ENCODE measurements at places on chromosomes 7 and 10.

- no peak for DNase-seq
Observed at GRCh38 chr7:83588602-83589240, 60.2 kb downstream of the SEMA3E start.

DNA sequence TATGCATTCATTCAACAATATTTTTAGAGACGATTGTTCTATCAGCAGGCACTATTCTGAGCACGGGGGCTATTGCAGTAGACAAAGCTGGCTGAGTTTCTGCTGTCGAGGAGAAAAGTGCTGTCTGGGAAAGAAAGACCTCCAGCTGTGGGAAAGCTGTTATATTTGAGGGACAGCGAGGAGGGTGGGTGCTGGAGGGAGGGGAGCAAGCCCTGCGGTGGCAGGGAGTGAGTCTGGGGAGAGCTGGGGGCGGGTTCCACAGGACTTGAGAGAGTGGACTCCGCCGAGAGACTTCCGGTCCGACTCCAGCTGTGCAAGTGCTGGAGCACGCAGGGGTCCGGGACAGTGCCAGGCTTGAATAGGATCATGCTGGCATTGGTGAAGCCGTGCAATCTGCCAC, 602.1 kb upstream of the FOXK1 start:
- DNase-seq = no peak

- DNase-seq = no peak
Observed at GRCh38 chr10:12538491-12538995, 189.2 kb downstream of the CAMK1D start.

DNA sequence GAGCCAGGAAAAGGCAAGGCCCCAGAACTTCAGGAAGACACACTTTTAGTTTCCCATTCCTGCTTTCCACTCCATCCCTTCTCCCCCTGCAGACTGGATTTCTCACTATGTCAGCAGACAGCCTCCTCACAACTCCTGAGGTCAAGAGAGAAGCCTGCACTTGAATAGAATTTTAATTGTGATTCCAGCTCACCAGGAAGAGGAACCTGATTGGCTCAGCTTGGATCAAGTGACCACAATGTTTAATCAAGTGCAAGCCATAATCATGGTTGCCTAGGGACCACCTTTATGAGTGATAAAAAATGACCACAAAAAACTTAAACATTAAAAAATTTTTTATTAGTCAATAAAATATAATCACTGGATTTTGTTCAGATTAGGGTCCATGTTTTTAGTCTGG, 244.7 kb upstream of the RHOBTB1 start:
- DNase-seq = no peak

DNA sequence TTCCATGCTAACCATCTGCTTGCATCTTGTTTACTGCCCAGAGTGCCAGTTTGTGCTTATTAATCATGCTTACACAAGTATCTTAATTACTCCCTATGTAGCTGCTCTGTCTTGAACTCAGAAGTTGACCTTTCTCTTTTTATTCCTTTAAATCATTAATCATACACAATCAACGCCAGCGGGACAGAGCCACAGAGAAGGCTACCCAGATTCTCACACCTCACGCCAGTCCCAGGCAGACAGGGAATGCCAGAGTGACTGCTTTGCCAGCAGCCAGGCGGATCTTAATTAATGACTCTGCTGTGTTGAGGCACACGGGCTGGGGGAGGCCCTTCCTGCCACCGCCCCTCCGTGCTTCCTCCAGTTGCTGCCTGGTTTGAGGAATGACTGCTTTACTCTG, 229.4 kb downstream of the LRMDA start:
- DNase-seq = no peak

GRCh38 chr10:94217411-94217810, 145.3 kb downstream of the NOC3L start:
- no peak for DNase-seq

DNA sequence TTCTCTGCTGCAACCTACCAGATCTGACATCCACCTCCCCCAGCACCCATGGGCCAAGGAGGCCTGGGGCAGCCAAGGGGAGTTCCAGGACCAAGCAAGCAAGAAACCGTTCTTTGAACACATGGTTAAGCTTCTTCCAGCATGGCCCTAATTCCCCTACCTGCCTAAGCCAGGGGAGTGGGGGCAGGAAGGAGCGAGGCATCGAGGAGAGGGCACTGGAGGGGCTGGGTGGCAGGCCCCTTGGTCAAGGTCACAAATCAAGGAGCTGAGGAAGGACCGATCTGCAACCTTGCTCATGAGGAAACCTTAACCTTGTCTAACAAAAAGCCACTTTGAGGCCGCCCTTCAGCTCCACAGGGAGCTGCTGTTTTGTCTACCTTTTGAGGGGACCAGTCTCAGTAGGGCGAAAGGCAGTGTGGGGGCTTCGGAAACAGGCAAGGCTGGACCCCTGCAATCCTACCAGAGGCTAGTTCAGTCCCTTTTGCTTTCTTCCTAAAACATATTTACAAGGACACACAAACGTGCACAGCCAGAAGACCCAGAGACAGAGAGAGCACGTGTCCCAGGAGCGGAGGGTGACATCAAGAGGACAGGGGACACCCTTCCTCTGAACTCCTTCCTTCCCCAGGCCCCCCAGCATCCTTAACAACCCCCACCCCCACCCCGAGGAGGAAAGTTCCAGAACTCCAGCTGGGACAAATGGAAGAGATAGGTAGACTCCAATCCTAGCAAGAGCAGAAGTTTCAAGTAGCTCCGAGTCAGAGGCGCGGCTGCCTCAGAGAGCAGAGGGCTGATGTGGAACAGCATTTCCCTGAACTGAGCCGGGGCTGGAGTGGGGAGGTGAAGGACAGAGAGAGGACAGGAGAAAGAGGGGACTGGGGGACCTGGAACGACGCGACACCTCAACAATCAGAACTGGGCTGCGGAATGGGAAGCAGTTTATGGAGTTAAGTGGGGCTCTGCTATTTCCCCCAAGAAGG, 28.2 kb downstream of the SPOCK2 start:
- DNase-seq = no peak

DNA sequence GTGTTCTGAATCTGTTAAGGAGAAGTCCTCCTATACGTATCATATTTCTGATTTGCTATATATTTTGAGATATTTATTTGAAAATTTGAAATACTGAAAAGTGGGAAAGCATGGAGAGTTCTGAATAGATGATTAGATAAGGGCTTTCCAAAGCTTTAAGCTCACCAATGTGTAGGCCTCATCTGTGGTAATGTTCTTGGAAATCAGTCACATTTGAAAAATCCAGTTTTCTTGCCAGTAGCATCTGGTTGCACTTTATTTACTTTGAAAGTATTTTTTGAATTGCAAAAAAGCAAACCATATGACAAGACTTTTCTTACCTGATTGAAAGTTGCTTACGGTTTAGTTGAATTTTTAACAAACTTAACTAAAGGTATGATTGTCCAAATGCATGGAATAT, 21.7 kb downstream of the ADD3 start:
- no peak for DNase-seq

DNA sequence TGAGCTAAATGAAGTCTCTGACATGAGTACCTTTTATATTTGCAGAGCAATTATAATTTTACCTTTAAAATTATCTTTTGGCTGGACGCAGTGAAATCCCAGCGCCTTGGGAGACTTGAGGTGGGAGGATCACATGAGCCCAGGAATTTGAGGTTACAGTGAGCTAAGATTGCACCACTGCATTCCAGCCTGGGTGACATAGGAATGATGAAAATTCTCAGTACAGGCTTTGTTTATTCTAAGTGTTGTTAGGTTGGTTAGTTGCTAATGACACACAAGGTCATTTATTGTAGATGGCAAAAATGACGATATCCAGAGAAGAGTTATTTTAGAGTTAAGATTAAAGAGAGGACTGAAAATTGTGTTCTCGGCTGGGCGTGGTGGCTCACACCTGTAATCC, 87.6 kb downstream of the XRCC2 start:
- no peak for DNase-seq

GRCh38 chr7:137996871-137997270, 5.0 kb downstream of the CREB3L2 start:
- no peak for DNase-seq

- DNase-seq = no peak
Observed at GRCh38 chr10:53006663-53007526, 234.3 kb upstream of the MBL2 start.

DNA sequence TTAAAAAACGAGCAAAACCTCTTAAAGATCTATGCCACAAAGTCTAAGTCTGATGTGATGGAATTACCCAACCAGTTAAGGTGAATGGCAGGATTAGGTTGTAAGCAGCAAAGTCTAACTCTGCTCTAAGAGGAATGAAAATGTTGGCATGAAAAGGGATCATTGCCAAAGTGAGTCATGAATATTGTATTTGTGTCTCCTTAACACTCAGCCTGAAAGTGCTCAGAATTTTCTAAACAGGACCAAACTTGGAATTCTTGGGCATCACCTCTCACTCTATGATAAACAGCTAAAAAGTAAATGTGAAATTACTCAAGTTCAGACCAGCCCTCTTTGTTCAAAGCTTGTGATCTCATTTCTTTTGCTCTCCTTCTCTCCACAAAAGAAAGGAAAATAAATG, 27.0 kb downstream of the PPP1R3A start:
- DNase-seq = peak; percentile 44

GRCh38 chr10:15715619-15716227, 4.0 kb downstream of the ITGA8 start:
- DNase-seq = no peak

DNA sequence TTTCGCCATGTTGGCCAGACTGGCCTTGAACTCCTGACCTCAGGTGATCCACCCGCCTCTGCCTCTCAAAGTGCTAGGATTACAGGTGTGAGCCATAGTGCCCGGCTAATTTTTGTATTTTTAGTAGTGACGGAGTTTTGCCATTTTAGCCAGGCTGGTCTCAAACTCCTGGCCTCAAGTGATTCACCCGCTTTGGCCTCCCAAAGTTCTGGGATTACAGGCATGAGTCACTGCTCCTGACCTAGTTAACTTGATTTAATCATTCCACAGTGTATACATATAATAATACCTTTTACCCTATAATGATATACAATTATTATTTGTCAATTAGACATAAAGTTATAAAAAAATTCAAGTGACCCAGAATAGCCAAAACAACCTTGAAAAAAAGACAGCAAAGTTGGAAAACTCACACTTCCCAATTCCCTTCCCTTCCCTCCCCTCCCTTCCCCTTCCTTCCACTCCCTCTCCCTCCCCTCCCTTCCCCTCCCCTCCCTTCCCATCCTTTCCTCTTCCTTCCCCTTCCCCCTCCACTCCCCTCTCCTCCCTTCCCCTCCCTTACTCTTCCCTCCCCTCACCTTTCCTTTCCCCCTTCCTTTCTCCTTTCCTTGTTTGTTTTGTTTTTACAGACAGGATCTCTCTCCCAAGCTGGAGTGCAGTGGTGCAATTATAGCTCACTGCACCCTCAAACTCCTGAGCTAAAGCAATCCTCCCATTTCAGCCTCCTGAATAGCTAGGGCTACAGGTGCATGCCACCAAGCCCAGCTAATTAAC, 14.8 kb upstream of the ZMIZ2 start:
- DNase-seq = peak; percentile 87

- DNase-seq = no peak
Observed at GRCh38 chr7:103574576-103574975, 128.6 kb upstream of the SLC26A5 start.

DNA sequence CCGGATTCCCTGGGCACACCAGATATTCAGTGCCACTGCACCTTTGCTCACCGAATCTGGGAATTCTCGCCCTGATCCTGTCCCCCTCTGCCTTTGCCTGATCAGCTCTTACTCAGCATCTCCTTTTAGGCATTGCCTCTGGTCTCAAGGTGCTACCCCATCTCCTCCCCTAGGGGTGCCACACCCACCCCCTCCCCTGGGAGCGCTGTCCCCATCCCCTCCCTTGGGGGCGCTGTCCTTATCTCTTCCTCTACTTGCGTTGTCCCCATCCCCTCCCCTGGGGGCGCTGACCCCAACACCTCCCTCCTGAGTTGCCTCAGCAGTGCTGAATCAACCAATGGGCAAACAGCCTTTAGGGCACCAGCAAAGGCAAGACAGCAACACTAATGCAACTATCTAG, 686.9 kb upstream of the FOXK1 start:
- DNase-seq = no peak

GRCh38 chr7:84324136-84324630, 129.6 kb upstream of the SEMA3A start:
- DNase-seq = no peak

DNA sequence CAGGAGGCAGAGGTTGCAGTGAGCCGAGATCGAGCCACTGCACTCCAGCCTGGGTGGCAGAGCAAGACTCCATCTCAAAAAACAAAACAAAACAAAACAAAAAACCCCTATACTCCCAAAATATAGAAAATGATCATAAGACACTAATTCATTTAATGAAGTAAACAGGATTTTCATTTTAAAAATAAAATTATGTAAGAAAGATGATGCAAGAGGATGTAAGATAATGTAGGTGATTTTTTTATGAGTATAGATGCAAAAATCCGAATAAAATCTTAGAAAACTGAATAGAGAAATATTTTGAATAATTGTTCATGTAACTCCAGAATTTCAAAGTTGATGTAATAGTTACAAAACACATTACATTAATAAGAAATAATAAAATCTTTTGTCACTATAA, 3.6 kb upstream of the AS3MT start:
- DNase-seq = no peak

GRCh38 chr7:130346177-130346905, 1.7 kb downstream of the CPA5 start:
- DNase-seq = no peak

DNA sequence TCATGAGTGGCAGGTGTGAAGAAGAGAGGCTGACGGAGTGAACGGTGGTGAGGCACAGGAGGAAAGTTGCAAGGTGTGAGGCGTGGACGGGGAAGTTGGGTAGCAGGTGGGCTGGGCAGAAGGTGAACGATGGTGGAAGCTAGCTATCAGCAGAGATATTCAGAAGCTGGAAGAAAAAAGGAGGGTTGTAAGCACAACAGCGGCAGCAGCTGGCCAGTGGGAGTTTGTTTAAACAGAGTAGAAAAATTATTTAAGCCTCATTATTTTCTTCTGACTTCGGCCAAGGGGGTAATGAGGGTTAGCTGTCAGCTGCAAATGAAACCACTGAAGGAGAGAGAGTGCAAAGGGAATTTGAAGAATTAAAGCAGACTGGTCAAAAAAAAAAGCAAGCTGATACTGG, 62.1 kb upstream of the PRKAR2B start:
- DNase-seq = no peak

DNA sequence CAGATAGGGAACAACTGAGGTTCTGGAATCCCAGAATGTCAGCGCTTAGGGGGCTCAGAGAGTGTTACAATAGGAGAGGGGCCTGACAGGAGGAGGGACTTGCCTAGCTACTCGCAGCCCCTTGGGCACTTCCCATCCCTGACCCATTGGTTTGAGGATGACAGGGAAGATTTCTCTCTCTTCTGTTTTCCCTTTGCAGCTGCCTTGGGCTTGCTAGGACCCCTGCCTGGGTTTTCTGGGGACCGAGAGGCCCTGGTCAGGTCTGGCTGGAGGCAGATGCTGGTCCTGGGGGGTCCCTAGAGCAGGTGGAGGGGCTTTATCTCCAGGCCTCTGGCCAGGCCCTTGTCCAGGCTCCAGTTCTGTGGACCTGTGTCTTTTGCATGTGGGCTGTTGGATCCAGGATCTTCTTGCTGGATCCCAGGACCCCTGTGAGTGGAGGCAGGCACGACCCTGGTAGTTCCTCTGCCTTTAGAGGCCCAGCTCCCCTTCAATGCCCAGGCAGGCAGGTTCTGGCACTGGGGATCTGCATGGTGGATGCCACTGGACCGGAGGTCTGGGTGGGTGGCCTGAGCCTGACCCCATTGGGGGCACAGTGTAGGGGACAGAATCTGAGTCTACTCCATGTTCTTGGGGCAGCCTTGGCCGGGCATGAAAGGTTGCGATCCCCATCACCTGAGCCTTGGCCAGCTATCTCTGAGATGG, 26.9 kb downstream of the RAMP3 start:
- DNase-seq = no peak

GRCh38 chr10:132967540-132967939, 25.2 kb upstream of the CFAP46 start:
- no peak for DNase-seq

GRCh38 chr10:30186371-30186875, 127.0 kb upstream of the JCAD start:
- no peak for DNase-seq
